CD4-positive, alpha-beta T cell treated with Interleukin-6 for 4 hours (primary cell): ENCODE measurements at places on chromosomes 7 and 10.

DNA sequence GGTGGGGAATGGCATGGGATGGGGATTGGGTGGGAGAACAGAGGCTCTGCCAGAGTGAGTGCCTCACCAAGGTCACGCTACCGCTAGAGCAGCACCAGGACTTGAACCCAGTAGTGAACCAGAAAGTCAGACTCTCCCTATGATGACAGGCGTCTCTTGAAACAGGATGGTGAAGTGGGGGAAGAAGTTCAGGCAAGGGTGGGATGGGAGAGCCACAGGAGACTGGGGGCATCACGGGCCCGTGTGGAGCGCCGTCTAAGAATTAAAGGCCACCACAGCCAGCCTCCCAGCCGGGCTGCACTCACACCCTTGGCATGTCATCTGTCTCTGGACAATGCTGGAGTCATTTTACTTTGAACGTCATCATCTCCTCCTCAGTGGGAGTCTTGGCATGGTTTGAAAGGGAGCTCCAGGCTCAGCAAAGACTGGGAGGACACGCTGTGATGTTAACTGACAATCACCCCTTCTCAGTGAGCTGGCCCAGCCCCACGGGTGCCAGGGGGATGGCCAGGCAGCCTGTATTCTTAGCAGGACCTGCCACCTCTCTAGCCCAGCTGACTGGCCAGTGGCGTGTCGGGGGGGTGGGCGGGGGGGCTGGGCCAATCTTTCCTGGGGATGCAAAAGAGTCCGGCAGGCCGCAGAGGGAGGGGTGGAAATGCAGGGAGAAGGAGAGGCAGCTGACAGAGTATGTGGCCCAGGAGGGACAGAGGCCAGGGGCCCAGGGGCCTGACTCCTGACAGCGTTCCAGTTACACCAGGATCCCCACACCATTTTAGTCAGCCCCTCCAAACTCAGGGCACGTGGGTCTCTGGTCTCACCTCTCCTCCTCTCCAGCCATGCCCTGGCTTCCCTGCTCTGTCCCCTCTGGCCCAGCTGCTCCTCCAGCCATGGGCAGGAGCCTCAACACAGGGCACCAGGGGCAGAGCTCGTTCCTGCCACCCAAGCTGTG is 96.2 kb downstream of the VOPP1 start:
- DNase-seq, result no peak

DNA sequence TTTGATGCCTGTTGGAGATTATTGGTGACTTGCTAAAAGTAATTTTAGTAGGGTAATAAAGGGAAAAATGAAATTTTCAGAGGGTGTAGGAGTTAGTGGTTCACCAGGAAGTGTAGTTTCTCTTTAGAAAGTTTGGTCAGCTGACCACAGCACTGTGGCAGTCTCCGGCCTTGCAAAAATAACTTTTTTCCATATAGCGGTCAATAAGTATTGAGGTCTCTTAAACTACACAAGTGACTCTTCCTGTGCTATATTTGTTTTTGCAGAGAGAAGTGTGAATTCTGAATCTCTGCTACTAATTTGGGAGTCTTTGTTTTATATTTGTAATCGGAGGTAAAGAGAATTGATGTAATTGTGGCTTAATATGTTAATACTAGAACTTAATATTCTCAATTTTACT is 24.3 kb downstream of the PTPN12 start:
- no peak for DNase-seq

DNA sequence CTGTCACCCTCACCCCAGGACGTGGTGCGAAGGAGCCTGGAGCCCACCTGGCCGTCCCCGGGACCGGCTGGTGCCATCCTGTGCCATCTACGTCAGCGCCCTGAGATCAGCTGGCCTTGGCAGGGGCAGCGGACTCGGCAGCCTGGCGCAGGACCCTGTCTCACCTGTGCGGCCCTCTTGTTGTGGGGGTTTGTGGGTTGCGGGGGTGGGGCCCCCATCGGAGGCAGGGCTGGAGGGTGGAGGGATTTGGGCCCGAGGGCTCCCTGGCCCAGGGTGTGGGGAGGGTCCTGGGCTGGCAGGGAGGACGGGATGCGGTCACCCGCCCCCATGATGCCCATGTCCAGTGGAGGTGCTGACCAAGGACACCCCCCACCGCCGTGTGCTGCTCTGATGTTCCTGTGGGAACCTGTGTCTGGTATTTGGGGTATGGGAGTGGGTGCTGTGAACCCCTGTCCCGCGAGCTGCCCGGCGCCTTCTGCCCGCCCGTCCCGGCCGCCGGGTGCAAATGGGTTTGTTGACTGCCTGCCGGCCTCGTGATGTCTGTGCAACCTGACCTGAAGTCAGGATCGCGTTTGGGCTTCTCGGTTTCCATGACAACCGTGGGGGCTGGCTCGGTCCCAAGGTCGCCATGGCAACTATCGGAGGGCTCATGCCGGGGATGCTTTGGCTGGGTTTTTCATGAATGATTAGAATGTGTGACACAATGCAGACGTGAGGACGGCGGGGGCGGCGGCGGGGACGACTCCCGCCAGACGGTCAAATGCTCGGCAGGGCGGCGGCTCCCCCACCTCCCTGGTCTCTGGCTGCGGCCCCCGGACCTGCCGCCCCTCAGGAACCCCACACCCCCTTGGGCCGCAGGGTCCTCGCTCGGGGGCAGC is 7.3 kb downstream of the MAFK start:
- no peak for DNase-seq

GRCh38 chr7:32506266-32507054 is 11.2 kb downstream of the AVL9 start:
- DNase-seq, result no peak

- no peak for DNase-seq
Measured at GRCh38 chr7:3559278-3559677, 258.2 kb downstream of the SDK1 start.
